Hepatocyte (in vitro differentiated cells): ENCODE measurements at places on chromosomes 1 and 21.

DNA sequence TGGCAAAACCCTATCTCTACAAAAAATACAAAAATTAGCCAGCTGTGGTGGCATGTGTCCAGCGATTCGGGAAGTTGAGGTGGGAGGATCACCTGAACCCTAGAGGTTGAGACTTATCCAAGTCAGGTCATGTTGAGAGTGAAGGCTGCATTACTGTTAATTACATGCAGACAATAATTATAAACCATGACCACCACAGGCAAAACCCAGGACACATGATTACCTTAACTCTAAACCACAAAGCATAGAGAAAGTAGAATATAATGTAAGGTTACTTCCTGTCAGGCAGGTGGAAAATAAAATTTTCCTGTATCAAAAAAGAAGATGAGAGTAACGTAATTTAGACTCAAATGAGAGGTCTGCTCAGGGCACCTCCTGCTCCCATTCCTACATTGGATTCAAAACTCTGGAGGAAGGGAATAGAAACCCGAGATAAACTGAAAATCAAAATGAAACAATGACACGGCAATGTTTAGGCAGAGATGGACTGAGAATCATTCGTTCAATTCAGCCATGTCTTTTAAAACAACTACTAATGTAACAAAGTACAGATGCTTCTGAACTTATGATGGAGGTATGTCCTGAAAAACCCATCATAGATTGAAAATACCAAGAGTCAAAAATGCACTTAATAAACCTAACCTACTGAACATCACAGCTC is 33.6 kb downstream of the RGS8 start:
- DNase-seq: no peak

DNA sequence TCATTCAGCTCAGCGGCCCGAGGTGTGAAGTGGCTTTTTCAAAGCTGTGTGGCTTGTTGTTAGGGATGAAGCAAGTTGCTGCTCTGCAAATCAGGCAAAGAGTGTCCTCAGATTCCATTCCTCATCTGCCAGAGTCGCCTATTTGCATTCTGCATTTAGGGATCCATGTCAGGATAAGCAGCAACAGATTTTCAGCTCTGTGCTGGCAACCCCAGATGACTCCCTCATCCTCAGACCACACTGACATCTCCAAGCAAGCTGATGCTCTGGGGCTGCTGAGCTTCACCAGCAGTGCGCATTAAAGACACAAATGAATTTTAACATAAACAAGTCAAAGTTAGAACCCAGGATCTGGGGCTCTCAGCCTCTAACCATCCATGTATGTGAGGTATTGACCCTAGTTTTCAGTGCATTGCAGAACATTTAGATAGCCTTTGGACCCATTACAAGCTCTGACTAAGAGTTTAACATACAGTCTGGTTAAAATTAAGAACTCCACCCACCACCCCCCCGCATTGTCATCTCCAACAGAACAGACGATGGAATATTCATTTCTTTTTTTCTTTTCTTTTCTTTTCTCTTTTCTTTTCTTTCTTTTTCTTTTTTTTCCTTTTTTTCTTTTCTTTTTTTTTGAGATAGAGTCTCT is 10.9 kb downstream of the CFAP107 start:
- DNase-seq: no peak

DNA sequence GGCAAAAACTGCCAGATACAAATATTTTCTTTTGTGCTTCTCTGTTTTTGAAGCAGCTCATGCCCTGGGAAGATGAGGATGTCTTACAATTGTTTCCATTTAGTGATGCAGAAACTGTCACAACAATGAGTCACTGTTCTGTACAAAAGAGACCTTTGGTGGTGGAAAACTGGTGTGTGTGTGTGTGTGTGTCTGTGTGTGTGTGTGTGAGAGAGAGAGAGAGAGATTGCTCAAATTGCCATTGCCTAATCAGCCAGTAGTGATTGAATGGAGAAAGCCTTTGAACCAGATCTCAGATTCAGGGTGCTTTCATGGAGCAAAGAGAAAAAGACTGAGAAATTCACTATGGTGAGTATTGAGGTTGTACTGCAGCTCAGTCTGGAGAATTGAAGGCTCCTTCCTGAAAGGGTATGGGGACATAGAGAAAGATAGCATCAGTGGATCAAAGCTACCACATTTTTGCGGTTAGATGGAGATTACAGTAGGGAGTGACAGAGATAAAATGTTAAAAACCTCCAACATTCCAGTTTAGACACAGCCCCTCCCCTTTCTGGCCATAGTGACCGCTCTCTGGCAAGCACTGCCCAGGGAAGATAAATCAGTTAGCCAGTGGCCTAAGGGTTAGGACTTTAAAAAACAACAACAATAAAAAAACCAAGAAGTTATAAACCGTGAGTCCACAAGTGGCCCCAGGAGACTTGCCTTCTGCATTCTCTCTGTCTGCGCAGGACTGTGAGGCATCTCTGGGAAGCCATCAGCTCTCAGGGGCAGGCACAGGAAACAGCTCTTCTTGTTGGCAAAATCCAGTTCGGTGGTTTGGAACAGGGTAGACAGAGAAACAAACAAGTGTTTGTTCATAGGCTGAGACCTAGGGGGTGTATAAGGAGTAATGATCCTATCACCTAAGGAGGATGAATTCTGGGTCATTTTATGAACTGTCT is 406.5 kb downstream of the DUSP10 start:
- DNase-seq: peak; percentile 13

DNA sequence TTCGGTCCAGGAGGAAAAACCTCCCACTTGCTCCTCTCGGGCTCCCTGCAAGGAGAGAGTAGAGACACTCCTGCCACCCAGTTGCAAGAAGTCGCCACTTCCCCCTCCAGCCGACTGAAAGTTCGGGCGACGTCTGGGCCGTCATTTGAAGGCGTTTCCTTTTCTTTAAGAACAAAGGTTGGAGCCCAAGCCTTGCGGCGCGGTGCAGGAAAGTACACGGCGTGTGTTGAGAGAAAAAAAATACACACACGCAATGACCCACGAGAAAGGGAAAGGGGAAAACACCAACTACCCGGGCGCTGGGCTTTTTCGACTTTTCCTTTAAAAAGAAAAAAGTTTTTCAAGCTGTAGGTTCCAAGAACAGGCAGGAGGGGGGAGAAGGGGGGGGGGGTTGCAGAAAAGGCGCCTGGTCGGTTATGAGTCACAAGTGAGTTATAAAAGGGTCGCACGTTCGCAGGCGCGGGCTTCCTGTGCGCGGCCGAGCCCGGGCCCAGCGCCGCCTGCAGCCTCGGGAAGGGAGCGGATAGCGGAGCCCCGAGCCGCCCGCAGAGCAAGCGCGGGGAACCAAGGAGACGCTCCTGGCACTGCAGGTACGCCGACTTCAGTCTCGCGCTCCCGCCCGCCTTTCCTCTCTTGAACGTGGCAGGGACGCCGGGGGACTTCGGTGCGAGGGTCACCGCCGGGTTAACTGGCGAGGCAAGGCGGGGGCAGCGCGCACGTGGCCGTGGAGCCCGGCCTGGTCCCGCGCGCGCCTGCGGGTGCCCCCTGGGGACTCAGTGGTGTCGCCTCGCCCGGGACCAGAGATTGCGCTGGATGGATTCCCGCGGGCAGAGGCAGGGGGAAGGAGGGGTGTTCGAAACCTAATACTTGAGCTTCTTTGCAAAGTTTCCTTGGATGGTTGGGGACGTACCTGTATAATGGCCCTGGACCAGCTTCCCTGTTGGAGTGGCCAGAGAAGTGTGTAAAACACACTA is 45.3 kb downstream of the MRPL39 start:
- DNase-seq: peak; percentile 82

DNA sequence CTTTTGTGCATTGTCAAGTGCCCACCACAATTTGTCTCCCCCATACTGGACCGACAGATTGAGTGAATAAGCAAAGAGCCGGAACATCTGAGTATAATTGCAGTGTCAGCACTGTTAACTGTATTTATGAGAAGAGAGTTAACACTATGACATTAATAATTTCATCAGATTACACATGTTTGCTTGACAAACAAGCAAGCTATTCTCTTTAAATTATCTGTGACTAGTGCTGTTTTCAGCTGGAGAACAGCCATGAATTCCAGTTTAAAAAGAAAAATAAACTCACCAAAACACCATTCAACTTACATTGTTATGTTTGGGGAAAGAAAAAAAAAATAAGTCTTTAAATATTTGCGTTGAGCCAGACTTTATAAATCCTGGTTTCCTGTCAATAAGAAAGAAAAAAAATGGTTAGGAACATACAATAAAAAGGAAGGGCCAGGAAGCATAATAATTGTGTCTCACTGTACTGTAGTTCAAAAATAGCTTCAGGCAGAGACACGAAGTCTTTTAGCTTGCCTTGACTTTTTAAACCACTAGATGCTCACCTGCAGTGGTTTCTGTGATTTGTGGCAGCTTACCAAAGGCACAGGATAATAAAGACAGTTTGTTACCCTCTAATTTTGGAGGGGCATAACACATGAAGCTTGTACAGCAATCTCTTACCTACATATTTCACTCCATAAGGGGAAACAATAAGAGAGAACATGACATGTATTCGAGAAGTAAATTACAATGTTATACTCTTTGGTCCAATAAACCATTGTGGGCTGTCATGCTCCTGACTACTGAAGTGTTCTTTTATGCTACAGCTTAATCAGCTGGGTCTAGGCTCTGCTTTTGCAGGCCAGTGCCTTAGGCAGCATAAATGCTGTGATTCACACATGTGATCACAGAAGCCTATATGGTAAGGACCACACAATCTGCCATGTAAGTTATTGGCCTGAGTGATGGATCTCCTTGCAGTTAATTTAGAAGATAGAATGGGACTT is 302.0 kb upstream of the ADGRL2 start:
- DNase-seq: no peak
